Renal cortex interstitium (tissue), 15 donors: ENCODE measurements at places on chromosomes 13 and 19. TPM values are rescaled to one million over a fixed set of nuclear protein-coding genes. Genes with fewer than 3 reads are reported as not detected.

The KIR3DL1 gene
- polyA plus RNA-seq = not detected

The ATXN8OS gene
- polyA plus RNA-seq = 0.44 TPM

The CEP89 gene
- polyA plus RNA-seq = 31.6 TPM

The NHLRC3 gene
- 75.1 TPM for polyA plus RNA-seq

The KLK15 gene
- polyA plus RNA-seq = not detected

The MAST1 gene
- polyA plus RNA-seq = 1.0 TPM

The ZDHHC20 gene
- 74.3 TPM for polyA plus RNA-seq

The ZNF536 gene
- polyA plus RNA-seq = 3.4 TPM

The EBI3 gene
- 0.82 TPM for polyA plus RNA-seq

The SBSN gene
- polyA plus RNA-seq = not detected

The DAND5 gene
- polyA plus RNA-seq = not detected

The NFKBIB gene
- polyA plus RNA-seq = 10.4 TPM

The REXO1 gene
- polyA plus RNA-seq = 32.7 TPM
